ENCODE measurements at places on chromosomes 11 and 22.

GRCh38 chr11:75376175-75376574, 23.1 kb upstream of the RPS3 start:
- no peak for DNase-seq

GRCh38 chr11:6876914-6877313, 489 bp downstream of the OR10A4 start:
- DNase-seq, result no peak

DNA sequence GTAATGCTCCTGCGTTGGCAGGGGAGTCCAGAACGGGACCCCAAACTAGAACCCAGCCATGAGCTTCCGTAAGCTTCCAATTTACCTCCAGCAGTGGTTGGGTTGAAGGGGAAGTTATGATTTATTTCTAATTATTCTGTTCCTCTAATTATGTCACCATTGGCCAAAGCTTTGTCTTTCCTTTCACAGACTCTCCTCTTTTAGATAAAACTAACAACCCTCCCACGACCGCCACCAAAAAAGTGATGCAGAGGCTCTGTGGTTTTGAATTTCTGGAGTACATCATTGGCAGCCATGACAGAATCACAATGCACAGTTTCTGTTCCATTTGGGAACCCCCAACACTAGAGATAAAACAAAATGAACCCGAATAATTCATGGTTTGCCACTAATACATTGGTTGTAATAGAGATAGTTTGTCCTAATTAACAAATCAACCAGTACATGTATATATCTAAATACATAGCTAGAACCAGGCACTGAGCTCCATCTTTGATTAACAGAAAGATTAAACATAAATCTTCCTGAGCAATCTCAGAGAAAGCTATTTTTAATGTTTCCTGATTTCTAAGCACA, 64.3 kb downstream of the ETS1 start:
- no peak for DNase-seq

- DNase-seq, result no peak
Measured at GRCh38 chr11:45655012-45655283, 10.5 kb downstream of the CHST1 start.

DNA sequence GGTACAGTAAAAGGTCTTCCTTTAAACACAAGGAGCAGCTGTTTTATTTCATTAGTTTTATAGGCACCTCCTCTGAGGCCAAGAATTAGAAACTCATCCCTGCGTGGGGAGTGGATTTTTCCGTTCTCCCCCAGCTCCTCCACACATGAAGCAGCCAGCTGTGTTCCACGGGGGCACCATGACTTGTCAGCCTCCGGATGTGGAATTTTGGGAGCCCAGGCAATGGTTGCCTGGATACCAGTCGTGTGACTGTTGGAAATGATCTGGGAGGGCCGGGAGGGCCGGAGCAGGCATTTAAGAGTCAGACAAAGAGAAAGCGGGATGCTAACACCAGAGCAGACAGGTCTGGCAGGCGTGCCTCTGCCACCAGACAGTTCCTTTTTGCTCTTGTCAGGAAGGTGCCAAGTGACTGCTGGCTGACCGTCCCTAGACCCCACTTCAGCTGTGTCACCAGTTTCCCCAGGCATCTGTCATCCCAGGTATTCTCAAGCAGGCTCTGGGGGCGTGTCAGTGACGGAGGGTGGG, 15.9 kb upstream of the CDC42EP2 start:
- peak; percentile 91 for DNase-seq

GRCh38 chr22:30871391-30872284, 96.9 kb downstream of the MORC2 start:
- DNase-seq, result no peak

DNA sequence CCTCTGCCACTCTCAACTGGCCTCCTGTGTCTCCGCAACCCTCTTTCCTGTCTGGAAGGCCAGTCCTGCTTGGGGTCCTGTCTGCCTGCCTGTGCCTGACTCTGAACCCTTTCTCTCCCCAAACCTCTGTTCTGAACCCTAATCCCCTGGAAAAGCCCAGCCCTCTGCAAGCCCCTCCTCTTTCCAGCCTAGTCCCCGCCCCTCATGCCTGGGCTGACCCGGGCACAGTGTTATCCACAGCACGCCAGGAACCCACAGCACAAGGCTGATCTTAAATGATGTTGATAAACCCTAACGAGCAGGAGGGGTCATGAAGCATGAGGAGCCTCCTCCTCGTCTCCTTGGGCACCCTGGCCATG, at the start of gene IFITM10:
Gene IFITM10, minus strand, starts transcription at position 115 of the 359 bp plus-strand sequence. CDS start 153 bp downstream, outside the sequence.
- peak; percentile 27 for DNase-seq

GRCh38 chr11:26743622-26744021, 21.8 kb upstream of the SLC5A12 start:
- DNase-seq, result no peak

GRCh38 chr11:128424851-128425285, 162.5 kb downstream of the ETS1 start:
- peak; percentile 58 for DNase-seq

GRCh38 chr11:47332791-47333525, 19.5 kb downstream of the MYBPC3 start:
- no peak for DNase-seq

DNA sequence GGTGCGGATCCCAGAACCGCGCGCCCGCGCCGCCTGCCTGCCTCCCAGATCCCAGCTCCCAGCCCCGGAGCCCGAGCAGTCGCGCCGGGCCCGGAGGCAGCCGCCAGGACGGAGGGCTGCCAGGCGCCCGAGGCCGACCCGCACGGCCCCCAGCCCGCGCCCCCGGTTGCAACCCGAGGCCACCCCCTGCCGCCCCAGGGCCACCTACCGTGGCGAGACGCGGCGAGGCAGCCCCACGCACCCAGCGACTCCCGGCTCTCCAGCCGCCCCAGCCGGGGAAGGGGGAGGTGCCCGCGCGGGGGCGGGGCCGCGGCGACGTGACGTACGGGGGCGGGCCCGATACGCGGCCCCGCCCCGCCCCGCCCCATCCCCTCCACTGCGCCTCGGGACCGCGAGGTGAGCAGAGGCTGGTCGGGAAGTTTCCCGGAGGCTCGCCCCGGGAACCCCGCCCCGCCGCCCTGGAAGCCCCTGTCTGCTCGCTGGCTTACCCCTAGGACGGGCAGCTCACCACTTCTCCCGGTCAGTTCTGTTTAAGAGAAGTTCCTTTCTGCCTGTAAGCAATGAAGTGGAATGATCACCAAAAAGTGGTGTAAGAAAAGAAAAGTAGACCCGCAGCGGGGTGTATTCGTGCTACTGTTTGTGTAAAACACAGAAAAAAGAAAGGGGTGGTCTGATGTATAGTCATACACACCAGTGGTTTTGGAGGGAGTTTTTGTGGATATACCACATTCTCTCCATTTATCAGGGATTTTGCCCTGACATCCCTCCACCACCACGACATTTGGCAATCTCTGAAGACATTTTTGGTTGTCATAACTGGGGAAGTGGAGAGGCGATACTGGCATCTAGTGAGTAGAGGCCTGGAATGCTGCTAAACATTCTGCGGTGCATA, at the start of gene TPST2:
Gene TPST2, minus strand, starts transcription at position 288 of the 892 bp plus-strand sequence. CDS start 48,502 bp downstream, outside the sequence.
- DNase-seq, result peak; percentile 68

DNA sequence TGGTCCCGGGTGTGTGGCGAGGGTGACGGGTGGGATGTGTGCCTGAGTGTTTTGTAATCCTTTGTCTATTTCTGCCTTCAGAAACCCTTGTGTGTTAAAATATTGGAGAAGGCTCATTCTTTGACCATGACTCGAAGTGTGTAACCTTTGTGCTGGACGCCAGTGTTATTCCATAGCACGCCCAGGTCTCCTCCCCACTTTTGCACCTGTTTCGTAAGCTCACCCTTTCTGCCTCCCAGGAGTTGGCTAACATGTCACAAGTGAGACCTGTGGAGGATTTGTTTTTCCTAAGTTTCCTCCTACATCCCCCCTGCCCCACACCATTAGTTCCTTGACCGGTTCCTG, 382 bp downstream of the C11orf54 start:
- DNase-seq, result peak; percentile 66

DNA sequence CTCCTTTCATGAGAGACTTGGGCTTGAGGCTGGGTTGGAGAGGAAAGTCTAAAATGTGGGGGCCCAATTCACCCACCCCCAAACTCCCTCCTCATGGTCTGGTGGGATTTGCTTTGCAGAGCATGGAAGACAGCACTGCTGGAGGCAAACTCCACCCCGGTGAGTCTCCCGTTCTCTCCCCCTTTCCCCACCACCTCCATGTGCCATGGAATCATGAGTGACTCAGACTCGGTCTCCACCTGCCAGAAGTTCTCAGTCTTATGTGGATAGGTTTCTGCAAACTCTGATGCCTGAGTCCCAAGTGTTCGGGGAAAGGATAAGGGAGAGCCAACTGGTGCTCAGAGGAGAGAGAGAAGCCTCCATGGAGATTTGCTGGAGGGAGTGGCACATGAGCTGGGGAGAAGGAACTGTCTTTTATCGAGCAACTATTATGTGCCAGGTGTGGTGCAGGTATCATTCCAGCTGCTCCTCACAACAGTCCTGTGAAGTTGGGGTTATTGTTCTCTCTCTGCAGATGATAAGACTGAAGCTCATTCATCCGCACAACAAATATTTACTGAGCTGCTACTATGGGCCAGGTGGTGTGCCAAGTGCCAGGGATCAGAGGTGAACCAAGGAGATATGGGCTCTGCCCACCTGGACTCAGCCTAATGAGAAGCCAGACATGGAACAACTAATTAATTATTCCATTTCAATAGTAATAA, 6.6 kb downstream of the PLEKHB1 start:
- DNase-seq, result no peak

DNA sequence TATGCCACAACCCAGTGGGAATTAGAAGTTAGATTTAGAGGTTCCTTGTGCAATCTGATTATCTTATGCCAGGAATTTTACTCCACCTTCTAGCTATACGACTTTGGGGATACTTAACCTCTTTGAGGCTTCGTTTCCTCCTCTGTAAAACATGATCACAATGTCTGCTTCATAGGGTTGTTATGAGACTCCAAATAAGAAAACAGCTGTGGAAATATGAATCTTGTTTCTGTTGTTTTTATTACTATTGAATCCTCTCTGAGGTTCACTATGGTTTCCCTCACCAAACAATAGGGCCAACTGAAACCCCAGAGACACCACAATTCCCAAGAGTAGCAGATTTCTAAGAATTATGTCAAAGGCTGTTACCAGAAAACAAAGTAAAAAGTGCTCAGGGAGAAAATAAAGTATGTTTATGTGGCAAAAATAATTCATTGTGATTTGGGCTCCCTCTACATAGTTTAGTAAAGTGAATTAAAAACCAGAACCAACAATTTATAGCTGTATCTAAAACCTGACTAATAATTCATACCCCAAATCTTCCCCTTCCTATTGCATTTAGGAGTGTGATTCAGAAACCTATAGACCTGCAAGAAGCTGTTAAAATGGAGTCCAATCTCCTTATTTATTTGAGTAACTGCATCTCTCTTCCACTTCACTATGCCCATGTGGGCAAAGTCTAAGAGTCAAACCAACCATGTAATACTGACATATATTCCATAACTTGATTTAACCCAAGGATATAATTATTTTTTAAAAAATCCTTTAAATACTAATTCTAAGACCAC, 38.4 kb downstream of the AMBRA1 start:
- peak; percentile 54 for DNase-seq

GRCh38 chr11:16252373-16252772, 104.0 kb downstream of the SOX6 start:
- peak; percentile 9 for DNase-seq

DNA sequence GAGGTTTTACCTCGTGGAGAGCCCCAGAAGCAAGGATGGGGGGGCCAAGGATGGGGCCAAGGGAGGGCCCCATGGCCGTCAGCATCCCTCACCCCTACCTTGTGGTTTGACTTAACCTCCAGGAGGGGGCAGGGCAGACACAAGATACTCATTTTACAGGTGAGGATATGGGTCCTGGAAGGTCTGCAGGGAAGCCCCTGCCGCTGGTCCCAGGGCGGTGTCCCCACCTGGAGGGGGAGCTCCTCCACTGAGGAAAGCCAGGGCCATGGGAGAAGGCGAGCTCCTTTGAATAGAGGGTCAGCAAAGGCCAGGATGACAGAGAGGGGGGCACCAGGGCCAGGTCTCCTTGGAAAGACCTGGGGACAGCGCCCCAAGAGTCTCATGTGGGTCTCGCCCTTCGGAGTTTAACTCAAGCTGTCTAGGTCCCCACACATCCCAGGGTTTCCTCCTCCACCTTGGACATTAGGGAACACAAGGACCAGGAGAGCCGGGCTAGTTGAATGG, 5.9 kb upstream of the ADORA2A start:
- DNase-seq, result no peak

DNA sequence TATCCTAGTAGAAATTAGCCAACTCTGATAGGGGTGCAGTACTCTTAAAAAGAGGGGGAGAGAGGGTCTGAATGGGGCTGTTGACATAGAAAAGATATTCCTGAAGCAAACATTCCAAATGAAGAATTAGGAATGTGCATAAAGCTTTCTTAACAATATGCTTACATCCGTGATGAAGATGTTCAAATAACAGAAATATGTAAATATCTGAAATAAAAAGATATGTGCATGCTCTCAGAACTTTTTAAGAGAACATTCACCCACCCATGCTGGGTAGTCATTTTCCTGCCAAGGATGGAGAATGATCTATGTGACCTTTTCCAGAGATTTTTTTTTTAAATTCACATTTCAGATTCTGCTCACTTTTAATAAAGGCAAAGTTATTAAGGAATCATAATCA, 80.6 kb downstream of the GRIA4 start:
- no peak for DNase-seq

GRCh38 chr11:65780770-65781151, at the start of gene AP5B1:
Gene AP5B1 (minus strand): TSS chr11:65780976. CDS start chr11:65780591, 385 bp downstream.
- DNase-seq, result peak; percentile 33

- no peak for DNase-seq
Measured at GRCh38 chr22:50723991-50724390, 14.0 kb upstream of the ACR start.

- DNase-seq, result no peak
Measured at GRCh38 chr11:126385991-126386728, 30.7 kb downstream of the ST3GAL4 start.

DNA sequence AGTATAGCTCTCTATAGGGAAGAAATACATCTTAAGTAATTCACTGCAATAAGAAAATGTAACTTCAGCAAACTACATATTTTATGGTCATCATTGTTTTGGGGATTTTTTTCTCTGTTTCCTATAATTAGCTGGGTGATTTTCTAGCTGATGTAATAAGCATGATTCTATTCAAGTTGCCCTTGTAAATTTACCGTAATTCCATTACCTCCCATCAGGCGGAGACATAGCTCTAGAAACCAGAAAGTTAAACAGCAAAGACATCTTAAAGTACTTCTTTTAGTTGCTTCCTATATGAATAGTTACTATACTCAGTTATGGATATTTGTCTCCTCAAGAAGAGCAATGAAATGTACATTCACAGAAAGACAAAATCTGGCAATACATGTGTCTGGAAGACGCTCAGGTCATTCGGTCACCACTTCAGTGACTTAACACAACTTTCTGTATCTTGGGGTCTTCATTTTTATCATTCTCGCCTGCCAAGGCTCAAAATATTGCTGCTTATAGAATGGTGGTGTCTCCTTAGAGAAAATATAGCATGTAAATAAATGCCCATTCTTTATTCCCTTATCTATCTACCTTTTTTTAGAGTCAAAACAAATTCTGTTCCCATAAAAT, 239.9 kb upstream of the ZC3H12C start:
- DNase-seq, result peak; percentile 91

- DNase-seq, result no peak
Measured at GRCh38 chr22:46247443-46247975, 2.6 kb downstream of the CDPF1 start.
